ENCODE measurements at places on chromosomes 13 and 19.

- no peak for DNase-seq
Observed at GRCh38 chr19:17719730-17720400, 585 bp downstream of the MAP1S start.

DNA sequence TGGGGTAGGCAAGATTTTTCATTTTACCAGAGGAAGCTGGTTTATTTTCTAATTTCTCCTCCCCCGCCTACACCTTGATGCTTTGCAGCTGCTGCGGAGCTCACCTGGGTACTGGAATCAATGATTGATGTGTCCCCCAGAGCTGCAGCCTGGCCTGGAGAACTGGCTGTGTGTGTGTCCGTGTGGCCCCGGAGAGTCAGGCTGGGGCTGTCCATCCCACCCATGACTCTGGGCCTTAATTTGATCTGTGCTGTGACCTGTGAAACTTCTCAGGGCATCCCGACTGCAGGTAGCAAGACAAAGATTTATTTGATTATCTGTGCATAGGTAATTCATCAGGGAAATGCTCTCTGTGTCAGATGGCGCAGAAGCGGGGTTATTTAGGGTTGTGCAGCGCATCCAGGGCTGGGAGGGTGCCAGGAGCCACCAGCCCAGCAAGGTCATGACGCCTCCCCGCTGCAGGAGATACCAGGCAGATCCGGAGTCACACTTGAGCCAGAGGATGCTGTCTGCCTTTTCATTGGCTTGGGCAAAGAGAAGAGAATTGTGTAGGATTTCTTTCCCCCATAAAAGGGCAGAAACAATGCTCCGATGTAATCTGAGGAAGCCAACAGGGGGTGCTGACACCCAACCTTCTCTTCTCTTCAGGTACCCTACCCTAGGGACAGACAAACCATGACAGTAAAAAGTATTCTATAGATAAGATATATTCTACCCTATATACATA is 346.6 kb downstream of the TSHZ3 start:
- no peak for DNase-seq

DNA sequence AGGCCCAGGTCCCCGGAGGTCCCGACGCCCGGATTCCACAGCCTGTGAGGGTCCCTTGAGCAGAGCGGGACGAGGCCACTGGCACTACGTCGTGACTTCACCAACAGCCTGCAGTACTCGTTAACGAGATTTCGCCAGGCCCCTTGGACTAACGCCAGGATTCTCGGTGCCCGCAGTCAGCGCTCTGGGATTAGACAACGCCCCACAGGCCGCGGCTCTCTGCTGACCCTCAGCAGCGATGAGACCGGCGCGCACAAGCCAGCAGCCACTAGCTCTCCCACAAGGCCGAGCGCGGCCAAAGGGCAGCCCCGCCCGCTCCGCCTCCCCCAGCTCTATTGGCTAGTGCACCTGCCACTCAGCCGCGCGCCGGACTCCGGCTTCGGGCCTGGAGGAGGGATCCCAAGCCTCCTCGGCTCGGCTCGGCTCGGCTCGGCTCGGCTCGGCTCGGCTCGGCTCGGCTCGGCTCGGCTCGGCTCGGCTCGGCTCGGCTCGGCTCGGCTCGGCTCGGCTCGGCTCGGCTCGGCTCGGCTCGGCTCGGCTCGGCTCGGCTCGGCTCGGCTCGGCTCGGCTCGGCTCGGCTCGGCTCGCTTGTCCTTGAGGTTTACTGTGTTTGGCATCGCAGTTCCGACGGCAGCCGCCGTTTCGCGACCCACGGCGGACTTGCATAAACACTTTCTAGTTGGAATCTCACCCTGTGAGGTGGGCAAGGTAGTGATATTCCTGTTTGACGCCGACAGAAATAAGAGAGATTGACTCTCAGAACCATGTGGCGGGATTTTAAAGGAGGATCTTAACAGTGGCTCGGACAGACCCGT is 231.7 kb upstream of the SERP2 start:
- peak; percentile 94 for DNase-seq

DNA sequence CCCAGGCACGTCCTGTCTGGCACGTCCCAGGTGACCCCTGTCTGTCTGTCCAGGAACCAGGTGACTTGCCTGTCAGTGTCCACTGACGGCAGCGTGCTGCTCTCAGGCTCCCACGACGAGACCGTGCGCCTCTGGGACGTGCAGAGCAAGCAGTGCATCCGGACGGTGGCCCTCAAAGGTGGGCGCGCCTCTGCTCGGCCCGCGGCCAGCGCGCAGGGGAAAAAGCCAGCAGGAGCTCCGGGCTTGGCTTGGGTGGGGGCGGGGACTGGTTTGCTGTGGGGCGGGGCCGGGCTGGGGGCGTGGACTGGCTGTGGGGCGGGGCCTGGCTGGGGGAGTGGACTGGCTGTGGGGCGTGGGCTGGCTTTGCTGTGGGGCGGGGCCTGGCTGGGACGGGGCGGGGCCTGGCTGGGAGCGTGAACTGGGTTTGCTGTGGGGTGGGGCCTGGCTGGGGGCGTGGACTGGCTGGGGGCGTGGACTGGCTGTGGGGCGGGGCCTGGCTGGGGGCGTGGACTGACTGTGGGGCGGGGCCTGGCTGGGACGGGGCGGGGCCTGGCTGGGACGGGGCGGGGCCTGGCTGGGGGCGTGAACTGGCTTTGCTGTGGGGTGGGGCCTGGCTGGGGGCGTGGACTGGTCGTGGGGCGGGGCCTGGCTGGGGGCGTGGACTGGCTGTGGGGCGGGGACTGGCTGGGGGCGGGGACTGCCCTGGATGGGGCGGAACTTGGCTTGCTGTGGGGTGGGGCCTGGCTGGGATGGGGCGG is 7.2 kb downstream of the WDR18 start:
- DNase-seq = peak; percentile 88

Measured in stimulated activated CD4-positive, alpha-beta T cell treated with anti-CD3 and anti-CD28 coated beads, Interleukin-4, amount 100 ng/mL, for 48 hours (primary cell).